PC-9 (cell line): ENCODE measurements at places on chromosomes 1 and 21. TPM values are rescaled to one million over a fixed set of nuclear protein-coding genes. Genes with fewer than 3 reads are reported as not detected.

PPIAL4G gene
- total RNA-seq = not detected in 2 replicates

DNA sequence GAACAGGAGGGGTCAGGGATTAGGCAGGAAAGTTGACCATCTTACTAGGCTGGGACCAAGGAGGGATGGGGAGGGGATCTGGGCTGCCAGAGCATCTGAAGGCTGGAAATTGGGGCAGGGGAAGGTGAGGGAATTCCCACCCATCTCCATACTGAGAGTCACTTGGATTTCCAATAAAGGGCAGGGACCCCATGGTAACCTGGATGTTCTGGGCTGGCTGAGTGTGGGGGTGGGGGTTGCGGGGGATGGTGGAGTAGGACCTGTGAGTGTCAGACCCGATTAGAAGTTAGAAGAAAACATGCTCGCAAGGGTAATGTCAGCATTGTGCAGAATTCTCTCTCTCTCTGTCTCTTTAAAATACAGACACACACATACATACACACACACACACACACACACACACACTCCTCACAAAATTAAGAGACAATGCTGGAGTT, 40.0 kb upstream of the EPS15 start:
- H3K36me3 ChIP-seq = no peaks in the 10 kb centered on the region
- peak overlapping the region; percentile 45; the same call in 1 of the 2 replicates for H3K4me3 ChIP-seq
- H3K27ac ChIP-seq = peak overlapping the region; percentile 99
- peaks cover 70% of the 10 kb centered on the region for H3K4me1 ChIP-seq
- no peaks in the 10 kb centered on the region for H3K27me3 ChIP-seq
- DNase-seq = no peak

DNA sequence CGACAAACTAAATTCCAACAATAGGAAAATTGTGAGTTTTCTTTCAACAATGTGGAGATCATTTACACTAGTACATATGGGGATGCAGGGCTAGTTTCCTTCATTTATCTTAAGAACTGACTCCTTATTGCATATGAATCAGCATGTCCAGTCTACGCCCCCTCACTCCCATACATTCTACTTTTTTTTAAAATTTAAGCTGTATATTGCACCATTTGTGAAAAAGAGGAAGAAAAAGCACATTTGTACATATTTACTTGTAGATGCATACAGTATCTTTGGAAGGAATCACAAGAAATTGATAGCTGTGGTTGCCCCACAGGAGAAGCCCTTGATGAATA, 15.9 kb downstream of the VPS26C start:
- no peak overlapping the region for H3K4me3 ChIP-seq
- H3K27ac ChIP-seq = no peak overlapping the region
- no peaks in the 10 kb centered on the region for H3K4me1 ChIP-seq
- H3K36me3 ChIP-seq = no peaks in the 10 kb centered on the region
- DNase-seq = no peak
- no peaks in the 10 kb centered on the region for H3K27me3 ChIP-seq

DNA sequence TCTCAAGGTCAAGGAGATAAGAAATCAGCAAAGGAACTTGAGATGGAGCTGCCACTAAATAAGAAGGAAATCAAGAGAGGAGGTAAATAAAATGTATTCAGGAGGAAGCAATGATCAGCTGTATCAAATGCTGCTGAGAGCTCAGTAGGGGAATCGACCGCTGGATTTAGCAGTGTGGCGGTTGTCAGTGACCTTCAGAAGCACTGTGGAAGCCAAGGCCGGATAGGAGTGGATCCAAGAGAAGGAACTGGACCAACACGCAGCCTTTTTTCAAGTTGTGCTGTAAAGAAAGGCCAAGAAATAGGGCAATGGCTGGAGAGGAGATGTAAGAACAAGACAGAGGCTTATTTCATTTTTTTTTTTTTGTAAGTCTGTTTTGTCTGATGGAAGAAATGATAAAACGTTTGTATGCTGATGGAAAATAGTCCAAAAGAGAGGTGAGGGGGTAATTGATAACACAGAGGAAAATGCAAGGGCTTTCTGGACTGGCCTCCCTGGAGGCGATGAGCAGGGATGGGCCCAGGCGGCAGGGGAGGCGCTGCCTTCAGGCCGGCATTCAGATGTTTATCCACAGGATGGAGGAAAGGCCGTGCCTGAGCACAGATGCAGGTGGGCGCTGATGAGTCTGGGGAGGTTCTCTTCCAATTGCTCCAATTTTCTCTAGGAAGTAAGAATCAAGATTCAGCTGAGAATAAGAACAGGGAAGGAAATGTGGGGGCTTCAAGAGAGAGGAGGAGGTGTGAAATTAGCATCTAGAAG, 17.5 kb upstream of the FAM43B start:
- H3K36me3 ChIP-seq = no peaks in the 10 kb centered on the region
- no peak for DNase-seq
- H3K4me1 ChIP-seq = peaks cover 38% of the 10 kb centered on the region
- no peak overlapping the region for H3K4me3 ChIP-seq
- H3K27me3 ChIP-seq = no peaks in the 10 kb centered on the region

DNA sequence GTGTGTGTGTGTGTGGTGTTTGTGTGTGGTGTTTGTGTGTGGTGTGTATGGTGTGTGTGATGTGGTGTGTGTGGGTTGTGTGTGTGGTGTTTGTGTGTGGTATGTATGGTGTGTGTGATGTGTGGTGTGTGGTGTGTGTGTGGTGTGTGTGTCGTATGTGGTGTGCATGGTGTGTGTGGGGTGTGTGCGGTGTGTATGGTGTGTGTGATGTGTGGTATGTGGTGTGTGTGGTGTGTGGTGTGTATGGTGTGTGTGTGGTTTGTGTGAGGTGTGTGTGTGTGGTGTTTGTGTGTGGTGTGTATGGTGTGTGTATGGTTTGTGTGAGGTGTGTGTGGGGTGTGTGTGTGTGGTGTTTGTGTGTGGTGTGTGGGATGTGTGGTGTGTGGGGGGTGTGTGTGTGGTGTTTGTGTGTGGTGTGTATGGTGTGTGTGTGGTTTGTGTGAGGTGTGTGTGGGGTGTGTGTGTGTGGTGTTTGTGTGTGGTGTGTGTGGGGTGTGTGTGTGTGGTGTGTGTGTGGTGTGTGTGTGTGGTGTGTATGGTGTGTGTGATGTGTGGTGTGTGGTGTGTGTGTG, 106.2 kb upstream of the ADAR start:
- peaks cover 25% of the 10 kb centered on the region for H3K27me3 ChIP-seq
- H3K4me1 ChIP-seq = no peaks in the 10 kb centered on the region
- no peak overlapping the region for H3K27ac ChIP-seq
- DNase-seq = peak; percentile 8
- no peak overlapping the region for H3K4me3 ChIP-seq
- no peaks in the 10 kb centered on the region for H3K36me3 ChIP-seq

OR2T1 gene
- total RNA-seq = not detected in 2 replicates

GFI1 gene
- total RNA-seq = 0.35 and 0.53 TPM in 2 replicates

- no peak overlapping the region for H3K27ac ChIP-seq
- no peaks in the 10 kb centered on the region for H3K36me3 ChIP-seq
- peaks cover 66% of the 10 kb centered on the region for H3K4me1 ChIP-seq
- no peak for DNase-seq
- no peak overlapping the region for H3K4me3 ChIP-seq
Measured at GRCh38 chr1:209380420-209380819, 203.1 kb upstream of the CAMK1G start.

LCE3D gene
- total RNA-seq = not detected in 2 replicates

F11R gene
- total RNA-seq = 99.9 and 117 TPM in 2 replicates

DNA sequence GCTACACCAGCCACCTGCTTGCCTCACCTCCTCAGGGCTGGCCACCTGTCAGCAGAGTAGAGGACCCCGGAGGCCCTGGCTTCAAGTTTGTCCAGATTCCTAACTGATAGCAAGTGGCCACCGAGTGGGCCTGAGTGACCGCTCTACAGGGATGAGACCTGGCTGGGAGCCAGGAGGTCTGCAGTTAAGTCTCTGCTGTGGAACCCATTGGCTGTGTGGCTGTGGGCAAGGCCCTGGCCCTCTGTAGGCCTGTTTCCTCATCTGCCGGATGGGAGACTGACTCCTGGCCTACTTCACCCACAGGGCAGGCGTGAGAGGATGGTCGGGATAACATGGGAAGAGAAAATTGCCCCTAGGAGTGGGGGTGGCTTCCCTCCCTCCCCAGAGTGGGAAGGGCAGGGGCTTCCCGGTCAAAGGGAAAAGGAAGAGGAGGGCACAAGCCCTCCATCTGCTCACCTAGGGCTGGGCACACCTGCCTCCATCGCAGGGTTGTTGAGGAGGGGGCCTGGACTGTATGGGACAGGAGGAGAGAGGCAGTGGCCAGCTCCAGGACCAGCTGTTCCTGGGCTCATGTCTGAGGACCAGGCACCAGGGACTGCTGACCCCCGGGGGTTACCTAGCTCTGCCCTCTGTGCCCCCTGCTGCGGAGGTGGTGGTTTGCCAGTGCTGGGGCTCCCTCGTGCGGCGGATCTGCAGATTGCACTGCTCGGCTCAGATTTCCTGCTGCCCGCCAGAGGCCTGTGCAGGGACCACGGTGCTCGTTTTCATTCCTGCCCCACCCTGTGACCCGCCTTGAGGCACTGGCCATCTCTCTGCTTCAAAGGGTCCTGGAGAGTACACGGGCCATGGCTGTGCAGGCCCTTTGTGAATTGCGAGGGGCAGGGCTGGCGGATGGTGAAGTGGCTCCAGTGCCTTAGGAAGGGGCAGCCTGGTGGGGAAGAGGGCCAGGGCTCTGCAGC, 9.1 kb upstream of the MTFR1L start:
- H3K27me3 ChIP-seq = no peaks in the 10 kb centered on the region
- no peaks in the 10 kb centered on the region for H3K36me3 ChIP-seq
- no peak overlapping the region for H3K27ac ChIP-seq
- peak; percentile 71 for DNase-seq

KISS1 gene
- 4.0 and 5.2 TPM in 2 replicates for total RNA-seq

DNA sequence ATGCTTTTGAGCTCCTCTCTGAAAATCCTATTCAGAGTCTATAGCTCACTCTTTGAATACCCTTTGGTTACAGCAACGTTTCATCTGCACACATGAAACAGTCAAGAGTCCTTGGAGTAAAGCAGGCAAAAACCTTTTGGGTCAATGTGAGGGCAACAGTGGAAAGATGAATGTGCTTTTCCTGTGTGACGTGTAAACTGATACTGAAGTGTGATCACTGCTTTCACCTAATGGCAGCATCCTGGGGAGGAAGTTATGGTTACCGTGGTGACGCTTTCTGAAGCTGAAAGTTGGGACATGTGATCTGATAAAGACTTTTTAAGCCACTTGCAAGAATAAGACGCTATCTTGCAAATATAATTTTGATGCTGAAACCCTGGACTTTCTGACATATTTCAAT, 160.0 kb downstream of the SEC16B start:
- no peak overlapping the region for H3K27ac ChIP-seq
- H3K4me1 ChIP-seq = no peaks in the 10 kb centered on the region
- H3K36me3 ChIP-seq = no peaks in the 10 kb centered on the region
- DNase-seq = no peak

DNA sequence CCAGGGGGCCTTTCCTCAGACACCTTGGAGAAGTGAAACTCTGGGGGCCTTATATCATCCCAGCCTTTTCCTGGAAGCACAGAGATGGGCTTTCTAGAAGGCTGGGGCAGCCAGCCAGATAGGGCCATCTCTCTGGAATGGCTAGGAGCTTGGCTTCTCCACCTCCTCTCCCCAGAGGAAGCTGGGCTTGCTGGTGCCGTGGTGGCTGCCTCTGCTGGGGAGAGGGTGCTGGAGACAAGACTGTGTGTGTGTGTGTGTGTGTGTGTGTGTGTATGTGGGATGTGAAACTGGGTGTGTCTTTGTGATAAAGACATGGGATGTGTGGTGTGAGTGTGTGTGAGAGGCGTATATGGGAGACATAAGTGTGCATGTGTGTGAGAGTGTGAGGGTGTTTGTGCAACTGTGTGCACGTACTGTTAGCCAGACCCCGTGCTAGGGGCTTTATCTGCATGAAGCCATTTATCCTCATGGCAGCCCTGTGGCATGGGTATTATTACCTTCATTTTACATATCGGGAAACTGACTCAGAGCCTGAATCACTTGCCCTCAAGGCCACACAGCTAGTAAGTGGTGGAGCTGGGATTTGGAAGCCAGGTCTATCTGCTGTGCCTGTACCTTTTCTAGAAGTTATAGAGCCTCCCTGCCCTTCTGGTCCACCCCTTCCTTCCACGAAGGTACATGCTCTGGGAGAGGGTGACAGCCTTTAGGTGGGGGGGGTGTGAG, 44.2 kb downstream of the PTPRU start:
- DNase-seq = no peak
- H3K27ac ChIP-seq = no peak overlapping the region
- no peak overlapping the region for H3K4me3 ChIP-seq
- no peaks in the 10 kb centered on the region for H3K36me3 ChIP-seq

ERICH3 gene
- total RNA-seq = not detected in 2 replicates

- H3K36me3 ChIP-seq = no peaks in the 10 kb centered on the region
- no peaks in the 10 kb centered on the region for H3K4me1 ChIP-seq
- H3K27ac ChIP-seq = no peak overlapping the region
- H3K27me3 ChIP-seq = no peaks in the 10 kb centered on the region
- H3K4me3 ChIP-seq = no peak overlapping the region
- DNase-seq = no peak
Measured at GRCh38 chr1:14037101-14037847, 337.3 kb downstream of the PRDM2 start.

GRCh38 chr1:111639602-111640198, 20.1 kb downstream of the RAP1A start:
- H3K27ac ChIP-seq = no peak overlapping the region
- no peak overlapping the region for H3K4me3 ChIP-seq
- no peak for DNase-seq
- H3K4me1 ChIP-seq = no peaks in the 10 kb centered on the region
- H3K36me3 ChIP-seq = no peaks in the 10 kb centered on the region

CADM3 gene
- not detected in 2 replicates for total RNA-seq

DNA sequence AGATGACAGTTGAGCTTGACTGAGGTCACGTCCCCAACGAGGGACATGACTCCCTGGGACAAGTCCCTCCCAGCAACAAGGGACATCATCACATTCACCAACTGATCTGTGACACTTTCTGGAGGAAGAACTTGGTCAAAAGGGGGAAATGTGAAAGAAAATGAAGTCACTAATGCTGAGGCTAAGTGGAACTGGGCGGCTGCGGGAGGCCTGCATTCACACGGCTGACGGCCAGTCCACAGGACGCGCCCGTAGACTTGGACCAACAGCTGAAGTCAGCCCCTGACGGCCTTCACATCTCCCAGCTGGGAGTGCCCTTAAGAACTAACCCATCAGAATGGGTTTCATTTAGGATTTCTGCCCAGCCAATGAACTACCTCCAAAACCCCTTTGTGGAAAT, 26.6 kb downstream of the POFUT2 start:
- no peak overlapping the region for H3K27ac ChIP-seq
- no peak for DNase-seq
- H3K4me1 ChIP-seq = no peaks in the 10 kb centered on the region
- no peak overlapping the region for H3K4me3 ChIP-seq

GRCh38 chr21:32256873-32257620, 21.8 kb downstream of the MIS18A start:
- no peaks in the 10 kb centered on the region for H3K36me3 ChIP-seq
- H3K4me3 ChIP-seq = no peak overlapping the region
- H3K27ac ChIP-seq = no peak overlapping the region
- H3K27me3 ChIP-seq = peaks cover 7% of the 10 kb centered on the region; the same call in 1 of the 2 replicates
- no peaks in the 10 kb centered on the region for H3K4me1 ChIP-seq
- DNase-seq = no peak

CCDC181 gene
- 0.37 TPM in 1 of 2 replicates, not detected in the other for total RNA-seq

DNA sequence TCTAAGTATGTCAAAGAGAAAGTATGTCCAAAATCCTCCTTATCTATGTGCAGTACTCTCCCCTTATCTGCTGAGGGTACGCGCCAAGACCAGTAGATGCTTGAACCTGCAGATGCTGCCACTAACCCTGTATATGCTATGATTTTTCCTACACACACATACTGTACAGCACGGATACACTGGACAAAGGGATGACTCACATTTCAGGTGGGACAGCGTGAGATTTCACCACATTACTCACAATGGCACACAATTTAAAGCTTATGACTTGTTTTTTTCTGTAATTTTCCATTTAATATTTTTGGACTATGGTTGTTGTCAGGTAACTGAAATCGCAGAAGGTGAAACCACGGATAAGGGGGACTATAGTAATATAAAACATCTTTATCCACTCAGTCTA, 4.1 kb downstream of the ORC1 start:
- H3K36me3 ChIP-seq = 0 out of 2 replicates have a peak, but pooled peaks cover under 1% of the 10 kb centered on the region
- no peak for DNase-seq
- no peaks in the 10 kb centered on the region for H3K27me3 ChIP-seq
- H3K27ac ChIP-seq = no peak overlapping the region
